ENCODE measurements at places on chromosomes 1 and 21.

- no peak for DNase-seq
Measured at GRCh38 chr21:32816261-32816660, 44.7 kb upstream of the PAXBP1 start.

DNA sequence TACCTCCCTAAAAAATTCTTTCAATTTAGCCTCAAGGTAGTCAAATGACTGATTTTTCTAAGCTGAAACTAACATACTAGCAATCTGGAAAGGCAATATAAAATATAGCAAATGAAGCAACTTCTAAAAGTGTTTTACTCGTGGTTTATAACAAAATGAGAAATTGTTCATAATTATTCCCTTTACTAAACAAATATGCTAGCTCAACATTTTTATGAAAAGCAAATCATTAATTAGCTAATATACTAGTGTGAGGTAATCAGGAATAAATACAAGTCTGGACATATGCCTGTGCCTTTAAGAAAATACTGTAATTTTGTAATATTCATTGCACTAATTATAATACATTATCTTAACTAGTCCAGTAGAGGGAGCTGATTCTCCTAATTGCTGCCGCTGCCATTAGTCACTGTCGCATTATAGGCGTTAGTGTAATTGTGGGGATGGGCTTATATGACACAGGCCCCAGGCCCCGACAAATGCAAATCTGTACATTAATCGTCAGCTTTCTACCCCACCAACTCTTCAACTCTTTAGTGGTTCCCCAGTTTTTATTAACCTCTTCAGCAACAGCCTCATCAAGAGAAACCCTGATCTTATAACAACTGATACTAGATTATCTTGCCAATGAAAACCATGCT, 160.9 kb downstream of the GABPA start:
- peak; percentile 28 for DNase-seq

- DNase-seq = peak; percentile 96
Measured at GRCh38 chr1:241519308-241520079, at the start of gene FH. FH (minus strand) TSS chr1:241519755; CDS start chr1:241519722, 33 bp downstream.

GRCh38 chr1:85611856-85612255, 31.3 kb downstream of the CCN1 start:
- DNase-seq = no peak

GRCh38 chr21:44262338-44263056, 800 bp upstream of the DNMT3L start:
- no peak for DNase-seq

DNA sequence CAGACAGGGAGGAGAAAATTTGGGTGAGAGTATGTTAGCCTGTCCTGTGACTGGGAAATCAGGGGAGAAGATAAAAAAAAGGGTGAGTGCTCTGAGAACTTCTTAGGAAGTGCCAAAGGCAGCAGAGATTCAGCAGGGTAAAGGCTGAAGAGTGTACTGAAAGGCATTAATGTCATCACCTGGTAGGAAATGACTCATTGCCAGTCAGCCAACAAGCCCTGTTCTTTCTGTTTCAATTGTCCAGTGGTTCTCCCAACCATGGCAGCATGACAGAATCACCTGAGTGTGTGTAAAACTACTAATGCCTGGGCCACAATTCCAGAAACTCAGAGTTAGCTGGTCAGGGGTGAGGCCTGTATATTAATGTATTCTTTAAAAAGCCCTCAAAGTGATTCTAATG, 83.5 kb downstream of the INTS7 start:
- DNase-seq = no peak

GRCh38 chr1:111332190-111332589, 41.5 kb downstream of the CHIA start:
- DNase-seq = no peak

GRCh38 chr1:183783767-183784637, 20.9 kb upstream of the RGL1 start:
- DNase-seq = no peak

DNA sequence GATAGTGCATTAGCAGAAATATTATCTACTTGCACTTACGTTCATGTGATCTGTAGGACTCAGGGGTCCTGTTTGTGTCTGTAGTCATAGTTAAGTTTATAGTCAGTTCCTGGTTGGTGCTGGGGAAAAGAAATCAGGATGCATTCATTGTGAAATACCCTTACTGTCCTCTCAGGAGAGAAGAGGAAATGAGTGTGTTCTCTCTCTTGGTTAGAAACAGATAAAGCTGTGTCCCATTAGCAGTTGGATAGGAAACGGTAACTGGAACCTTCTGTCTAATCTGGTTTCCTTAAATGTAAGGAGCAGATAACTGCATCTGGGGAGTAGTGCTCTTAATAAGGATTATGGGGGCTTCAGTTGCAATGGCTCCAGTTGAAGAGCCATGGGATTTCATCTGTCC, 8.9 kb downstream of the SDCCAG8 start:
- DNase-seq = no peak

GRCh38 chr1:81982523-81982922, 181.8 kb downstream of the ADGRL2 start:
- DNase-seq = no peak

GRCh38 chr1:38585971-38586370, 273.6 kb downstream of the RRAGC start:
- DNase-seq = no peak

GRCh38 chr1:8276173-8276914, 41.6 kb upstream of the SLC45A1 start:
- no peak for DNase-seq

DNA sequence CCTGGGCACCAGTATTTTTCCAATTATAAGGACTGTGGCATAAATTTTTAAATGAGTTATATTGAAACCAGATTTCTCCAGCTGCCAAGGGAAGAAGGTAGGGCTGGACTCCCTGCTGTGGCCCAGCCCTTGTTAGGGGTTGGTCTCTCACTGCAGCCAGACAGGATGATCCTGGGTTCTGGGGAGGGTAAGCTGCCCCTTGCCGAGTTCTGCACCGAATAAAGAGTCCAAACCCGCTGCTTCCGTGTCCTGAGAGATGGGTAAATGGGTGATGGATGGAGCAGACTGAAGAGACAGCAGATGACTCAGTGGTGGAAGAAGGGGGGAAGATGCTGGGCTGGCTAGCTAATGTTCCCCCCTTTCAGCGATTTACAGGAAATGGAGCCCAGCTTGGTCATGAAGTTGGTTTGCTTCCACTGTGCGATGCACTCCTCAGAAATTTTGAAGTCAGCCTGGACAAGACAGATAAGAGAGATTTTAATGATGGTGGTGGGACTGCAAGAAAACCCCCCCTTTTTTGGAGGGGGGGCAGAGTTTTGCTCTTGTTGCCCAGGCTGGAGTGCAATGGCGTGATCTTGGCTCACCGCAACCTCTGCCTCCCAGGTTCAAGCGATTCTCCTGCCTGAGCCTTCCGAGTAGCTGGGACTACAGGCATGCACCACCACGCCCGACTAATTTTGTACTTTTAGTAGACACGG, 41.4 kb downstream of the YARS1 start:
- no peak for DNase-seq

DNA sequence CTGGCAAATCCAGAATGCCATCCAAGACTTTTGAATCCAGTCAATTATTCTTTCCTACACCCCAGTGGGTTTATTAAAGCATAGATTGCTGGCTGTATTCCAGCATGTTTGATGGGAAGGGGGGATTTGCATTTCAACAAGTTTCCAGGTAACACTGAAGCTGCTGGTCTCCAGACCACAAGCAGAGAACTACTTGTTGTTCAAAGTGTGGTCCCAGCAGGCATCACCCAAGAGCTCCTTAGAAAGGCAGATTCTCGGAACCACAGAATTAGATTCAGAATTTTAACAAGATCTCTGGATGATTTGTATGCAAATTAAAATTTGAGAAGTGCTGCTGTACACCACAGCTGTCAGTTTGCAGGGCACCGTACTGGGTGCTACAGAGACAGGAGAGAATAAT, 216.3 kb upstream of the FAM78B start:
- no peak for DNase-seq

Measured in CD4-positive, alpha-beta T cell treated with Interleukin-12 subunit alpha and Interleukin-12 subunit beta, for 1 hour (primary cell).